ENCODE measurements at places on chromosomes 11 and 22. TPM values are rescaled to one million over a fixed set of nuclear protein-coding genes. Genes with fewer than 3 reads are reported as not detected.

GRCh38 chr11:131811383-131811782 lies 441.0 kb downstream of the NTM start:
- DNase-seq: peak; percentile 43

VSIG10L2 gene
- not detected for total RNA-seq

B4GAT1 gene
- total RNA-seq: 47.0 TPM

GRCh38 chr11:45278714-45279113 lies 7.4 kb downstream of the SYT13 start:
- DNase-seq: no peak

DNA sequence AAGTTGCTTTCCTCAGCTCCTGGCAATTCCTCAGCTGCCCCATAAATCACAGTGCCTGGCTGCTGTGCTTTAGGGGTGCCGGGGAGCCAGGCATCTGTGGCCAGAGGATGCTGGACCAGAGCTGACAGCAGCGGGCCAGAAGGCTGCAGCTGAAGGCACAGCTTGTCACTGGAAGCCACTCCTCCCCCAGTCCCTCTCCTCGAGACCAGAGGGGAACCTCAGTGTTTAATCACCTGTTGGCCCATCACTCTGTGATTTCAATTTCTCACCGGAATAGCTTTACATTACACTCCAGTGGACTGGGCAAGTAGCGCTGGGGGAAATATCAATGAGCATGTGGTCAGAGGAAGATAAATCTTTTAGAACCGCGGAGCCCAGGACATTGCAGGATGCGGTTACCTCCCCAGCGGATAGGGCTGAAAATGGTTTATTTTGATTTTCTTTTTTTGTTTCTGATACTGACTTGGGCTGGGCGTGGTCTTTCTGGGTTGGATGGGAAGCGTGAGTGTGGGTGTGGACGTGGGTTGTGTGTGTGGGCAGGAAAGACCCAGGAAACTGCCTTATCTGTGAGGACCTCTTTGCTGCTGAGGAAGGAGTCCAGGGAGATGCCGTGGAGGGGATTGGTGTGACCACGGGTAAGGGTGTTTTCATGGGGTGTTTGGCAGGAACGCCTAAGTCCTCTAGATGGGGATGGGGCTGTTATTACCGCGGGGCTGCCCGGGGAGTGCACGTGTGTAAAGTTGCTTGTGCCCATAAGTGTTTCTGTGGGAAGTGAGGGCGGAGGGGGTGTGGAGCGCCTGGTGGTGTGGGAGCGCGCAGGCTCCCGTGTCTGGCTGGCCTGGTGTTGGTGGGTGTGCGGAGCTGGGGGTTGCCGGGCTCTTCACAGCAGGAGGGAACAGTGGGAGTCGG lies 4.0 kb downstream of the DAGLA start:
- peak; percentile 73 for DNase-seq

DNA sequence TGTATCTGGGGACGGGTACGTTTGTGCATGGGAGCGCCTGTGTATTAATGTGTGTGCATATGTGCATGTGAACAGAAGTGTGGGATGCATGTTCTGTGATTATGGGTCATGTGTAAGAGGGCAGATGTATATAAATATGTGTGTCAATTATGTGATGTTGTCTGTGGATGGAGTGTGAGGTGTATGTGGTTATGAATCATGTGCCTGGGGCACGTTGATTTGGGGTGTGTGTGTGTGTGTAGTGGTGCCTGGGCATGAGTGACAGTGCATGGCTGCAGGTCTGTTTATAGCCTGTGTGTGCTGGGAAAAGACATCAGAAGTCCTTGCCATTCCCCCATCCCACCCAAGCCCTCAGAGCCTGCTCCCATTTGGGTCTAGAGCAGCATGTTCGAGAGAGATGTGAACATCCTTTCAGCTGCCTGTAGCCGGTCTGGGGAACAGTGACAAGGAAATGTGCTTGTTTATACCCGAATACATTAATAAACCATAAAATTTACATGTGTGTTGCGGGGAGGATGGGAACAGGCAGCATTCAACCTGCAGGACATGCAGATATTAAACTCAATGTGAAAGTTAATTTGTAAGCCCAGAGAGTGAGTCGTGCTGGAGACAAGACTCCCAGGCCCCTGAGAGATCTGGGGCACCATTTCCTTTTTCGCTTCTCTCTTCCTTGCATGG lies 129.0 kb downstream of the NECTIN1 start:
- no peak for DNase-seq

DNA sequence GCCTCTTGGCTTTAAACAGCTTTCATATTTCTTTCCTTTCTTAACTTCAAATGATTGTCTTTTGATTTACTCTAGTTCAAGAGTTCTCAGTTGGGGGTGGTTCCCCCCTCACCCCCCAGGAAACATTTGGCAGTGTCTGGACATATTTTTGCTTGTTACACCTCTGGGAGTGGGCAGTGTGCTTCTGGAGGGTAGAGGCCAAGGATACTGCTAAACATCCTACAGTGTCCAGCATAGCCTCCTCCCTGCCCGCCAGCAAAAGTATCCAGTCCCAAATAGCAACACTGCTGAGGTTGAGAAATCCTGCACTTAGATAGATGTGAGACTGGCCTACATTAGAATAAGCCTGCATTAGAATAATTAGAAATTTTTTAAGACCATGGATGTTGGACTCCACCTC lies 3.2 kb downstream of the PPP6R3 start:
- DNase-seq: no peak

All from A172 (cell line).